NB4 (cell line): ENCODE measurements at places on chromosomes 3 and 15.

- no peak for DNase-seq
These were observed 142.7 kb upstream of the SYNPR start for GRCh38 chr3:63135367-63135766.

- DNase-seq = peak; percentile 68
These were observed 194.2 kb downstream of the UACA start for GRCh38 chr15:70569091-70569713.

DNA sequence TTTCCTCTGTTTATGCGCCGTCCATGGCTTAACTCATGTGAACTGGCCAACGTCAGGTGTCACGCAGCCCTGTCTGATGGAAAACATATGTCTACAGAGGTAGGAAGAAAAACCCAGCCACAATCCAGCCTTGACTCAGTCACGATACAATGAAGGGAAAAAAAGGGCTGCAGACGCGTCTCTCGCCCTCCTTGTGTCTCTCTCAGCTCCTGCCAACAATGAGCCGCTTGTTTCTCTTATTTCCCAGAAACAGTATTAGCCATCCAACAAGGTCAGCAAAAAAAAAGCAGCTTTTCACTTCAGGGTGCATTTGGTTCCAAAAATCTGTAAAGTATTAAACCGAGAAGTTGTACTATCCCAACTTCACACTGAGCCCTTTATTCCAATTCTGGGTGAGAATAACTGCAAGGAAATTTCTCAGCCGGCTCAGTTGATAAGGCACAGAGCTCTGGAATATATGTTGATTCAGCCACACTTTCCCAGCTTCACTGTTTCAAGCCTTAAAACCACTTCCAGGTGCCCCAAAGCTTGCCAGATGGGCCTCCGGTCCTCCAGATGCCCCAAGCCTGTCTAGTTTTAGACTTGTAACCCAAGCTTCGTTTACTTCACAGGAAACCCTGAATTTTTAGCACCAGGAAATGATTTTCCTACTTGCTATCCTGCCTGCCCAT lies 79.4 kb downstream of the TM4SF4 start:
- no peak for DNase-seq

DNA sequence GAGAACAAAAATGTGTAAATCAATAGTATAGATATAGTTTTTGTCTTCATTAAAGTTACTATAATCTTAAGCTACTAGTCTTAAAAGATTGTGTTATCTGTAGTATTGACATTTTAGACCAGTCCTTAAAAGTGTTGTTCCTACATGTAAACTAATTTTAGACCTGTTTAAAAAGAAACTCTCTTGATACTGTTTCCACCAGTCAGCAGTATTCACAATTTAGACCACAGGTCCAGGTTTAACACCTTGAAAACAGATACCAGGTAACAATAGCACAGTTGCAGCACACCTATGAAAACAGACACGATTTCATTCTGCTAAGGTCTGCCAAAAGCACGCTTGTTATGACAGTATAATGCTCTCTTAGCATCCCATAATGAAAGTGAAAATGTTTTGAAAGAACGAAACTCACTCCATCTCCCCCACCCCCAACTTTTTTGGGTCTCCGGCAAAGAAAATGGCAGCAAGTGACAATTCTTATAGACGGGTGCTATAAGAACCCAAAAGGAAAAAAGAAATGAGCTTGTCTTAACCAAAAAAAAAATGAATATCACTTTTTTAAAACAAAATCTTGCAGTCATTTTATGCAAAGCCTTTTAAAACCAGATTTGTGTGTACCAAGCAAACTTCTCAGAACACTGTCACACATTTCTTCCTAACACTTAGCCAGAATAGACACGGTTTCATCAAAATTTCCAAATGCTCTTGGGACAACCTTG lies 1.6 kb downstream of the EIF4E3 start:
- no peak for DNase-seq

- DNase-seq = no peak
These were observed 99.1 kb downstream of the DNASE1L3 start for GRCh38 chr3:58111513-58112184.

DNA sequence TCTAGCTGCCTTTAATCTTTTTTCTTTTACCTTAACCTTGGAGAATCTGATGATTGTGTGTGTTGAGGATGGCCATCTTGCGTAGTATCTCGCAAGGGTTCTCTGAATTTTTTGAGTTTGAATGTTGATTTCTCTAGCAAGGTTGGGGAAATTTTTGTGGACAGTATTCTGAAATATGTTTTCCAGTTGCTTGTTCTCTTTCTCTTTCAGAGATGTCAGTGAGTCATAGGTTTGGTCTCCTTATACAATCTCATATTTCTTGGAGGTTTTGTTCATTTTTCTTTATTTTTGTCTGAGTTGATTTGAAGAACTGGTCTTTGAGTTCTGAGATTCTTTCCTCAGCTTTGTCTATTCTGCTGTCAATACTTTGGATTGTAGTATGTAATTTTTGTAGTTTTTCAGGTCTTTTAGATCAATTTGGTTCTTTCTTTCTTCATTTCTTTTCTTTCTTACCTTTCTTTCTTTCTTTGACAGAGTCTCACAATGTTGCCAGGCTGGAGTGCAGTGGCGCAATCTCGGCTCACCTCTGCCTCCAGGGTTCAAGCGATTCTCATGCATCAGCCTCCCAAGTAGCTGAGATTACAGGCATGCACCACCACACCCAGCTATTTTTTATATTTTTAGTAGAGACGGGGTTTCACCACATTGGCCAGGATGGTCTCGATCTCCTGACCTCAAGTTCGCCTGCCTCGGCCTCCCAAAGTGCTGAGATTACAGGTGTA lies 366.4 kb upstream of the RASGRP1 start:
- no peak for DNase-seq

GRCh38 chr3:79994397-79994796 lies 226.6 kb upstream of the ROBO1 start:
- peak; percentile 6 for DNase-seq

GRCh38 chr15:52162876-52163275 lies 28.3 kb downstream of the GNB5 start:
- DNase-seq = no peak

- no peak for DNase-seq
These were observed 42.4 kb upstream of the DAZL start for GRCh38 chr3:16647668-16648067.

DNA sequence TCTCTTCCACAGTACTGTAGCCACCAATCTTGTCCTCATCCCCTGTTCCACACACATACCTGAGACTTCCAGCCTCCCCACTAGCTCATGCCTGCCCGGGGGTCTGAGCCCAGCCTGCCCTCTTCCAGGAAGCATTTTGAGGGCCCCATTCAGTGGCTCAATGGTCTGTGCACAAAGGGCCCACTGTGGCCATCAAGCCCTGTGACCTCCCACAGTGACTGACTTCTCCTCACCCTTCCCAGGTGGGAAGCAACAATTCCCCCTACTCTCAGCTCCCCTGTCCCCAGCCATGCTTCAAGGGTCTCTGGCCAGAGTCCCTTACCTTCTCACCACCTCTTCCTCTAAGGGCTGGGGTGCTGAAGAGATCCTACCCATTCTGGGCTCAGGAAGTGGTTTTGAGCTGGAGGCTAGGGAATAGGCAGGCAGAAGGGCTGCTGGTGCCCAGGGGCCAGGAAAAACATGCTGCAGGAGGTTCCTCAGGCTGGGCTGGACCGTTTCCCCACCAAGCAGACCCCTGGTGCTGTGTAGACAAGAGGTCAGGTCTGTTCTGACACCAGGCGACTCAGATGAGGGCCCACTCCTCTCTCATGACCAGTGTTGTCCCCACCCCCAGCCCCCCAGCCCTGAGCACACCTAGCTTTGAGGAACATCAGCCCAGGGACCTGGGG lies 3.0 kb upstream of the KLF15 start:
- no peak for DNase-seq

DNA sequence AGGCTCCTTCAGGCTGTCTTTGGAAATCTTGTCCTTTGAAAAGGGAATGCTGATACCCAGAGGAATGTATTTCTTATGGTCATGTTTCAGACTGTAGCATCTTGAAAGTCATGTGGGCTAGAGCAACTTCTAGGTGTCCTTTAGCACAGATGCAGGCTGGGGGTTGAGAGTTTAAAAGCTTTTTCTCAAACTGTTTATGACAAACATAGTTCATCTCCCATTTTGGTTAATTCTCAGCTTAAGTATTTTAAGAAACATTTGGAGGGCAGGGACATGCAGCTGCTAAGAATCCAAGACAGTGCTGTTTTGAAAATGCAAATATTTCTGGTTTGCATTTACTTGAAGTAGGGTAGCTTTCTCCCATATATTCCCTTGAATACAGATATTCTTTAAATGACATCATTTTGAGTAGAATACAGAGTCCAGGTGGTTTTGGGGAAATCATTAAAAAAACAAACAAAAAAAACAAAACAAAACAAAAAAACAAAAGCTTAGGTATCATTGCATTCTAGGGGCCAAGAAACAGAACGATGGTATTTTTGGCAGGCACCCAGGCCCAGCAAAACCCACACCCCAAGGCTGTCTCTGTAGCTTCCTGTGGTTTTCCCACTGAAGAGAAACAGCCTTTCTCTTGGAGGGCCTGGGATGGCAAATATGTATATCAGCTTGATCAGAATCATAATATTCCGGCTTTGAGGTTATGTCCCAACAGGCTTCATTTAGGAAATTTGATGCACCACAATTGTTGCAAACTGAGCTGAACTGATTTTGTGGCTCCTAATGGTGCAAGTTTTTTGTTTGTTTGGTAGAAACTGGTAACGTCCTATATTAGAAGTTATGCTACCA lies 120.0 kb downstream of the ATG7 start:
- DNase-seq = no peak

GRCh38 chr3:16928386-16929132 lies 43.8 kb downstream of the PLCL2 start:
- no peak for DNase-seq

- DNase-seq = no peak
These were observed 57.2 kb upstream of the TOPAZ1 start for GRCh38 chr3:44184319-44184953.

DNA sequence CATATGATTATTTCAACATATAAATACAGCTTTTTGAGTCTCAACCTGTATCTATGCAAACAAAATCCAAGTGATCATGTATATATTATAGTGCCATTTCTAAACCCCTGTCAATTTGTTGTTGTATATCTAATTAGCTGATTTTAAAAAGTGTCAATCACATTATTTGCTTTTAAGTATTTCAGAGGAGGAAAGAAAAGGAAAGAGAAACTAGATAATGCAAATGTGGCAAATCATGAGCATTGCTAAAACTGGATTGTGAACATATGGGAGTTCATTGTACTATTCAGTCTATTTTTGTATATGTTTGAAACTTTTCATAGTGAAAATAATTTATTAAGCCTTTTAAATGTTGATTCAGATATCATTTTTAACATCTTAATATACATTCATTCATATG lies 190.7 kb downstream of the ZIC4 start:
- no peak for DNase-seq

- no peak for DNase-seq
These were observed 232.4 kb upstream of the PROK2 start for GRCh38 chr3:72017311-72017710.

DNA sequence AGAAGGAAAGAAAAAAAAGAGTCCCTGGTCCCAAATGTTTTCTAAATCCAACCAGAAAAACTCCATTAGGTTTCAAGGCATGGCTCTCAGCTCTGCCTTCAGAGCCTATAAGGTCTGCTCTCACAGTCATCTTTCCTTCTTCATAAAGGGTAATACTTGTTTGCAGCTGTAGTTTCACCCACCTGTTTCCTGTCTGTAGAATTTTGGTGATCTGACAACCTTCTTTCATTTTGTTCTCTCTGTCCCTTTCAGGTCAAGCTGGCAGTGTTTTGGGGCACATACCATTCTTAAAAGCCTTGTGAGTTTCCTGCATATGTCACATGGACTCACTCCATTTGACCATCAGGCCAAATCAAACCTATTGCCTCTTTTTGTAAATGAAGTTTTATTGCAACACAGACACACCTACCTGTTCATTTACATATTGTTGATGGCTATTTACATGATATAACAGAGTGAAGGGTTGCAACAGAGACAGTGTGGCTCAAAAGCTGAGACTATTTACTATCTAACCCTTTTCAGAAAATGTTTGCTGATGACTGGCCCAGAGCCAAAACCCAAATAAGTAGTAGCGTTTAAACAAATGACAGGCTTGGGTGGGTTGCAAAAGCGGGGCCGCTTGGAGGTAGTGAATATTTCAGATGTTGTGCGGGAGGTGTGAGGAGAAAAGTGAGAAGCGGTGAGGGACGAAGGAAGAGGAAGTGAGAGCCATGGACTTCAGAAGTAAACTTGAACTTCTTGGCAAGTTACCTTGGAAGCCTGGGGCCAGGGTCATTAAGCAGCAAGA lies 292.7 kb upstream of the PROK2 start:
- no peak for DNase-seq

GRCh38 chr15:48498828-48499227 lies 146.7 kb downstream of the FBN1 start:
- DNase-seq = no peak

DNA sequence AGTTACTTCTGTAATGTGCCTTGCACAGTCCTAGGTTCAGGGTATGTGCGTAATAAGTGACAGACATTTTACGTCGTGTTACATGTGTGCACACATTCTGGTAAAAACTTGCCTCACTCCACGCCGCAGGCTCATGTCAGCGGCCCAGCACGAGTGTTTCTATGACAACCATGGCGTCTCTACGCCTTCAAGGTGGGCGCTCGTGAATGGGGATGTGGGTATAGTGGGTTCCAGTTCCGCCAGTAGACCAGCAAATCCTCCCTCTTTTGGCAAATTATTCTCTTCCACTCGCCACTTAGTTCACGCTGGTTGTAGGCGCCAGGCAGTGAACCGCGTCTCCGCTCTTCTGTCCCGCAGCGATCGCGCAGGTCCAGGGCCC lies 40.3 kb downstream of the CHST14 start:
- DNase-seq = peak; percentile 34

- DNase-seq = peak; percentile 32
These were observed 1.5 kb downstream of the MELTF start for GRCh38 chr3:197027896-197028727.

- no peak for DNase-seq
These were observed 94.1 kb downstream of the VGLL4 start for GRCh38 chr3:11549580-11550140.
